ENCODE measurements at places on chromosomes 2 and 18.

- H3K4me3 ChIP-seq: no peak overlapping the region
- H3K4me1 ChIP-seq: no peaks in the 10 kb centered on the region
- no peak overlapping the region for H3K27ac ChIP-seq
Measured at GRCh38 chr2:153657651-153658050, 179.1 kb upstream of the RPRM start.

DNA sequence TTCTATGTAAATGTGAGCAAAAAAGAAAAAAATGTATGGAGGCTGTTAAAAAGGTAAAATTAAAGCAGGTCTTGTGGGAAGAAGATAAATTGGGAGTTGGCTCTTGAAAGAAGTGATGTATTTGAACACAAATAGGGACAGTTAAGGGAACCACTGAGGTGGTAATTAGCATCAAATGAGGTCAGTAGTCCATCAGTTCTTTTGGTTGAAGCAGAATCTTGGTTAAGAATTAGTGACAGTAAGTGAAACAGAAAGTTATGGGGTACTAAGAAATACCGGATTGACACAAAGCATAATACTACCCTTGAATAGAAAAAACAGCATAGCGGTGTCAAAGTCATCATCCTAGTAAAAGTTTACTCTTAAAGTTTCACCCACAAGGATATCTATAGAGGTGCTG is 352.6 kb upstream of the VRK2 start:
- no peak overlapping the region for H3K27ac ChIP-seq
- no peaks in the 10 kb centered on the region for H3K36me3 ChIP-seq
- no peaks in the 10 kb centered on the region for H3K27me3 ChIP-seq
- peaks cover 1% of the 10 kb centered on the region for H3K4me1 ChIP-seq
- H3K4me3 ChIP-seq: no peak overlapping the region

DNA sequence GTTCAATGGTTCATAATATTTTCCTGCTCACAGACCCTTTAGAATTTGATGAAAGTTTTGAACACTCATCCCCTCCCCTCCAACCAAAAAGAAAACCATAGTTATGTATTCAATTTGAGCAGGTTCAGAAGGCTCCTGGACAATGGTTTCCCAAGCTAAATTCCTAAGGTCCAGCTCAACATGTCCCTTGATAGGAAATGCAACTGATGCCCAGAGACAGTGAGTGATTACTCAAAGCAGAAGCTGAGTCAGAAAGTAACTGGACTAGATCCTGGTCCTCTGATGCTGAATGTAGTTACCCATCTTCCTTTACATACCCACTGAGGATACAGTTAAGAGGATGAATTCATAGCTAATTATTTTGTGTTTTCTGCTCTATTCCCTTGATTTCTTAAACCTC is 218.9 kb upstream of the NCKAP5 start:
- no peaks in the 10 kb centered on the region for H3K27me3 ChIP-seq
- H3K4me3 ChIP-seq: no peak overlapping the region
- DNase-seq: no peak

DNA sequence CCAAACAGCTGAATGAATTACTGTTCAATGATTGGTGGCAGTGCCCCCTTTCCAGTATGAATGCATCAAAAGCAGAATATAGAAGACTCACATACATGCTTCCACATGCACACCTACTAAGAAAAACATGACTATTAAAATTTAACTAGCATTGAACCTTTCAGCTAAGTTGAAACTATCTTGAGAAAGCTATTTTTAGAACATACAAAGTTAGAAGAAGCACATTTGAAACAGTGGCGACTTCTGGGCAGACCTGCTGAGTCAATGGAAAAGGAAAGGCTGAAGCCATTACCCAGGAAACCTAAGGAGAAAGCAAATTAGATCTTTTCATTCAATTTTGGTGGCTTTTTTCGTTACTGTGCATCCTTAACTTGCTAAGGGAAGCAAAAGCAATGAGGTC is 55.9 kb downstream of the PLA2R1 start:
- H3K36me3 ChIP-seq: no peaks in the 10 kb centered on the region
- DNase-seq: no peak
- H3K4me1 ChIP-seq: no peaks in the 10 kb centered on the region
- no peaks in the 10 kb centered on the region for H3K27me3 ChIP-seq
- no peak overlapping the region for H3K27ac ChIP-seq
- H3K4me3 ChIP-seq: no peak overlapping the region

GRCh38 chr2:216776066-216776850 is 80.9 kb upstream of the IGFBP5 start:
- no peaks in the 10 kb centered on the region for H3K36me3 ChIP-seq
- DNase-seq: no peak
- peaks cover 15% of the 10 kb centered on the region for H3K4me1 ChIP-seq
- H3K4me3 ChIP-seq: no peak overlapping the region

DNA sequence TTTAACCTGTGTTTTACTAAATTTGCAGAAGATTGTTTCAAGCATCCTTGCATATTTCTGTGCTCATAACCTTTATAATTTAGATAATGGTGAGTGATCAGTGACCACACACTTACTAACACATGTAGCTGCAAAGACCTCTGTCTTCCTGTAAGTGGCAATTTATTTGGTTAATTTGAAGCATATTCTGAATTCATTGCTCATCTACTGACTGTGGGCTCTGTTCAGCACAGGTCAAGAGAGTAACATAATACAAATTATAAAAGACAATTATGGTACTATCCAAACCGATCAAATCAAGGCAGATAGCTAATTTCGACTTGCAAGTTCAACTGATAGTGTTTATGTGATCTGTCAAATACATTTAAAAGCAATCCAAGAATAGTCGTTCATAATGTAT is 223.9 kb upstream of the FAM98A start:
- no peak for DNase-seq
- no peaks in the 10 kb centered on the region for H3K36me3 ChIP-seq
- H3K4me1 ChIP-seq: no peaks in the 10 kb centered on the region
- no peak overlapping the region for H3K27ac ChIP-seq

GRCh38 chr2:228917220-228917619 is 353.9 kb downstream of the PID1 start:
- no peaks in the 10 kb centered on the region for H3K4me1 ChIP-seq
- no peaks in the 10 kb centered on the region for H3K27me3 ChIP-seq
- H3K36me3 ChIP-seq: no peaks in the 10 kb centered on the region
- H3K4me3 ChIP-seq: no peak overlapping the region
- H3K27ac ChIP-seq: no peak overlapping the region

DNA sequence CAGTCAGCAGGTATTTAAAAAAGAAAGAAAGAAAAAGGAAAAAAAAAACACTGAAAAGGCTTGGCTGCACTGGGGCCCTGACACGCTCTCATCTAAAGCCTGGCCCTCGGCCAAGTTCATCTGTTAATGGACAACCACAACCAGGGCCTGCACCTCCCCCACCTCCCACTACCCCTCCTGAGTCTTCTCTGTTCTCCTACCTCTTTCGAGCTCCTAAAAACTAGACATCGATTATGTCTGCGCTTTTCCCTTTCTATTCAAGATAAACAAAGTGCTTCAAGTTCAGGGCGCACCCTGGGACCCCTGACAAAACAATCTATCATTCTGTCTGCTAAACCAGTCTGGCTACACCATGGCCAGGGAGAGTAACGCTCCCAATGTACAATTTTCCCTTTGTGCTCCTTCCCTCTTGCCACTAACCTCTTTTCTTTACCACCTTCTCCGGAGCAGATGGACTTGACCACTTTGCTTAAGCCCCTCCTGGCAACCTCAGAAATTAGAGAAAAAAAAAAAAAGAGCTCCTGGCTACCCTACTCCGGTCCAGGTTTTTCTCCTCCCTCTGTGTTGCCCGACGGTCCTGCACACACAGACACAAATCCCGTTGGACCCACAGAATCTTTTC is 22.7 kb downstream of the BCL11A start:
- H3K27me3 ChIP-seq: no peaks in the 10 kb centered on the region
- peaks cover 45% of the 10 kb centered on the region for H3K4me1 ChIP-seq
- DNase-seq: no peak
- H3K36me3 ChIP-seq: no peaks in the 10 kb centered on the region
- H3K27ac ChIP-seq: no peak overlapping the region

DNA sequence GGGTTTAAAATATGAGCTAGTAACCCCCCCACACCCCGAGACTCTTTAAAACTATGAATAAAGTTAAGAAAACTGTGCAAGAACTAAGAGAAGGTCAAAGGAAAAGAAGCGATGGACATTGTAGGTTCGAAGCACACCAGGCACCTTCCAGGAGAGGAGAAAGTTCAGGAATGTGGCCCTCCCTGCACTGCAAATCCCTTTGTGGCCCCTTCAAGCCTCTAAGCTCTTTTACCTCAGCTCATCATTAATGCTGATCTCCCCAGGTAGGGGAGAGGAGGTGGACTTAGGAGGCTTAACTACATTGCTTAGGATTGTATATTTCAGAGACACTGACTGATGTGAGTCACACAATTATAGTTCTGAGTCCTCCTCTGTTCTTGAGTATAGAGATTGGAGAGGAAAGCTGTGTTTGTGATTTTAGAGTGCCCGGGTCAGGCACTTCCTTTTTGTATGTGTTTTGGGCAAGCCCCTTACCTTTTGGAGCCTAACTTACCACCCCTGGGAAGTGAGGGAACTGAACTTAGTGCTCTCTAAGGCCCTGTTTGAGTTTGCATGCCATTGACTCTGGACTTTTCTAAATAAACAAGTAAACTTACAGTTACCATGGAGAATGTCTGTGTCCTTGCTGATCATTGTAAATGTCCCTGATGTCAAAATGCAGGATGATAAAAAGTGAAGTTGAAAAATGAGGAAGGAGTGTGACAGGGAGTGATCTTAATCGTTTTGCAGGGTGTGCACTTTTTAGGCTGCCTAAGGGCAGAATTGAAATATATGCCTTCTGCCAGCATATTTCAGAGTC is 140.8 kb upstream of the ZEB2 start:
- no peak overlapping the region for H3K4me3 ChIP-seq
- H3K36me3 ChIP-seq: no peaks in the 10 kb centered on the region
- no peak overlapping the region for H3K27ac ChIP-seq
- peak; percentile 24 for DNase-seq

GRCh38 chr18:35466334-35466733 is 31.4 kb downstream of the INO80C start:
- no peaks in the 10 kb centered on the region for H3K36me3 ChIP-seq
- H3K27me3 ChIP-seq: no peaks in the 10 kb centered on the region
- H3K4me3 ChIP-seq: no peak overlapping the region
- H3K4me1 ChIP-seq: no peaks in the 10 kb centered on the region
- DNase-seq: no peak
